ENCODE measurements at places on chromosomes 2 and 18.

DNA sequence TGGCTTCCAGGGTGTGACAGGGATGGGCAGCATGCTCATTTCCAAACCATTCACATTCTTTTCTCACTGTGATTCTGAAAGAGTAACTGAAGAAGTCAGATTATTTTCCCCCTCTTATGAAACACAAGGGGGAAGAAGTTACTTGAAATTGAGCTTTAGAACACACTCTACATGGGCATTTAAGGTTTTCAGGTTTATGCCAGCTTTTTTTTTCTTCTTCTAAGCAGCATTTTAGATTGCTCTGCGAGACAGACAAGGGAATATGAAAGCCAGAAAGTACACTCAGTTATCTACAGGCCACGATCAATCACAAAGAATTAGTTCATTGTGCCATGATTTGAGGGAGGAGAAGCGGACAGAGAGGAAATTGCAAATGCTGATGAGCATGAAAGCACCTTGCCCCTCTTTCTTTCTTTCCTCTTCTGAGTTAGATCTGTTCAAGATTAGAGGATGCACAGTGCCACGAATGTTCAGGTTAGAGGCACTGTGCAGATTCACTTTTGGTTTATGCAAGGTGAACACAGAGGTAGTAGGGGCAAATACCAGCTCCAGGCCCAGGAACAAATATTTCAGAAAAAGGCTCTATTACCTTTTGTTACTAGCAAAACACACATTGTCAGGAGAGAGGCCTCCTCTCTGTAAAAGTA lies 49.2 kb downstream of the CXCR4 start:
- DNase-seq: no peak

GRCh38 chr18:7458884-7459283 lies 108.2 kb upstream of the PTPRM start:
- no peak for DNase-seq

GRCh38 chr2:70692256-70692655 lies 75.7 kb downstream of the ADD2 start:
- DNase-seq: no peak

DNA sequence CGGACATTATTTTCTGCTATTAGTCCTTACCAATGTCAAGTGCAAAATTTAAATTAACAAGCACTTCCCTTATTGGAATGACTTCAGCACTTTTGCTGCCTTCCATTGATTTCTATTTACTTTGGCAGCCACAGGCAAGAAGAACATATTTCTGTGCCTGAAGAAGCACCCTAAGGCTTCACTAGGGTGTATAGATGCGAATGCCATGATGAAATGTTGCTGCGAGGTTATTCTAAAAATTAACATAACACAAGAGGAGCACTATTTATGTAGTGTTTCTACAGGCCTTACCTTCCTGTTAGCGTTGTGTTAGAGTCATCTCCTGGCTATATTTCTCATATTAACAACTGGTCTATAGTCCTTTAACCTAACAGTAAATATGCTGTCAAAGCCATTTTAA lies 365.0 kb upstream of the HNRNPA3 start:
- DNase-seq: no peak

GRCh38 chr18:76388891-76389423 lies 106.1 kb downstream of the ZNF516 start:
- no peak for DNase-seq

GRCh38 chr2:150811259-150811855 lies 323.9 kb upstream of the RND3 start:
- no peak for DNase-seq

DNA sequence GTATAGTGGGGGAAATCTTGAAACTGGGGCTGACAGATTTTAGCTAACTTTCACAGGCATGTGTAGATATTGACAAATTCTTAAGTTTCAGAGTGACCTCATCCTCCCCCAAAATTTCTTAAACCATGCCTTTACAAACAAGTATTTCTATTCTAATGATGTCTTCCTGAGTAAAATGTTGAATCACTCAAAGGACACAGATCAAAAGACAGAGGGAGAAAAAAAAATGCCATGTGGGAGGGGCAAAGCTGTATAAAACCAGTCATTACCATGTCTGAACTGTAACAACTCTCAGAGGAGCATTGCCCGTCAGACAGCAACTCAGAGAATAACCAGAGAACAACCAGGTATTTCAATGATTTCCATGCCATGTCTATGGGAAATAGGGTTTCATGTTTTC lies at the start of gene SERPINB2:
TSS of gene SERPINB2 (plus strand) at position 282 of the 400 bp plus-strand sequence. CDS start 3,740 bp downstream, outside the sequence.
- DNase-seq: no peak

GRCh38 chr2:46936566-46936965 lies 21.0 kb upstream of the MCFD2 start:
- DNase-seq: no peak

GRCh38 chr2:37005118-37005868 lies 39.0 kb upstream of the STRN start:
- no peak for DNase-seq

- no peak for DNase-seq
Observed at GRCh38 chr2:14899621-14900414, 267.3 kb downstream of the LRATD1 start.

DNA sequence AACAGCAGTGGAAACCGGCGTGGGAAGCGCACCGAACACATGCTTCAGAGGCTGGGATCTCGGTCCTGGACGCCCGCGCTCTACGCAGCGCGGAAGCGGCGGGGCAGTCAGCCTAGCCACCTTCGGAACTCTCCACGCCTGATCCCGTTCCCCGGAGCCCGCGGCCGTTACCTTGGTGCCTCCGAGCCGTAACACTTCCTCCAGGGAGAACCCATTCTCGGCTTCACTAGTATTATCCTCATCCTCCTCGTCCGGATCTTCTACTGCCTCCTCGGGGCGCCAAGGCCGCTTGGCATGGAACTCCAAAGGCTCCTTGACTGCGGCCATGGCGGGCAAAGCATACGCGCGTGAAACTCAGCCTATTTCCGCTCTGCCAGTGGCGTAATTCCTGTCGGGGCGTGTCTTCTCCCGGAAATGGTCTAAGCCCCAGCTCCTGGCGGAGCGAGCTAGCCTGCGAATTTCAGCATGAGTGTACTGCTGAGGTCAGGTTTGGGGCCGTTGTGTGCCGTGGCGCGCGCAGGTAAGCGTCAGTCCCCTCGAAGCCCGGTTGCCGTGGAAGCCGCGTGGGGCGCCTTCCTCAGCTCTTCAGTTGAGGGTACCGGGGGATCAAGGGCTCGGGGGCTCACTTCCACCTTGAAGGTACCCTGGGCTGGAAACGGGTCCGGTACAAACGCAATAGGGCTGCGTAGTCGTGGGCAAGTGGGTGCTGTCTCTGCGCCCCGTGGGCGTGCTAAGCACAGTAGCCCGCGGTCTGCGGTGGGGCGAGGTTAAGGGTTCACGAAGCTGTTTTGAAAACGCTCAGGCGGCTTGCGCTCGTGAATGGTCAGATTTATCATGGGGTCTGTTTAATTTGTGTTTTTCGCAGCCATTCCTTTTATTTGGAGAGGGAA lies at the start of the genes CEBPZ and NDUFAF7:
TSS of gene CEBPZ (minus strand) at position 356 of the 890 bp plus-strand sequence. CDS start at position 327, 29 bp downstream.
TSS of gene NDUFAF7 (plus strand) at position 418 of the 890 bp plus-strand sequence. CDS start at position 466, 48 bp downstream.
- peak; percentile 61 for DNase-seq

DNA sequence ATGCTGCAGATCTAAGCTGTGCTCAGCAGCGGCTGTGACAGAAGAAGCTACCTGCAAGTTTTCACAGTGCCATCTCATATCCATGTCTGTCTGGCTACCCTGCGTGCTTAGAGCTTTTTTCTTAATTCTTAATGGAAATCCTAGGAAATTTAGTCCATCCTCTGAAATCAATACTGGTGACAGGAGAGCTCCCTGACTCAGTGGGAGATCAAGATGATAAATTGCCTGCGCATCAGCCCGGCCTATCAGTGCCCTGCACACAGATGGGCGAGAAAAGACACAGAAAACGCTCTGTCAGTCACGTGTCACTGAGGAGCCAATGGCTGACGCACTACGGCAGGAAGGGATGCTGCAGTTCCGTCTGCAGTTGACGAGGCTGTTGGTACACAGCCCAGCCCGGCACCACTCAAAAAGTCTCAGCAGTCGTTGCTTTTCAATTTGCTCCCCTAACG lies 819.6 kb upstream of the FSHR start:
- no peak for DNase-seq

GRCh38 chr2:220619525-220620220 lies 952.4 kb downstream of the EPHA4 start:
- DNase-seq: no peak

- DNase-seq: no peak
Observed at GRCh38 chr2:202418511-202418910, 42.4 kb downstream of the BMPR2 start.
